EH (cell line): ENCODE measurements at places on chromosomes 5 and 9.

- no peak for DNase-seq
These were observed 110.7 kb downstream of the CAAP1 start for GRCh38 chr9:26781906-26782305.

GRCh38 chr5:150085950-150086715 is at the start of gene CSF1R:
CSF1R (minus strand) TSS chr5:150086554; CDS start chr5:150086427, 127 bp downstream.
- DNase-seq = no peak

DNA sequence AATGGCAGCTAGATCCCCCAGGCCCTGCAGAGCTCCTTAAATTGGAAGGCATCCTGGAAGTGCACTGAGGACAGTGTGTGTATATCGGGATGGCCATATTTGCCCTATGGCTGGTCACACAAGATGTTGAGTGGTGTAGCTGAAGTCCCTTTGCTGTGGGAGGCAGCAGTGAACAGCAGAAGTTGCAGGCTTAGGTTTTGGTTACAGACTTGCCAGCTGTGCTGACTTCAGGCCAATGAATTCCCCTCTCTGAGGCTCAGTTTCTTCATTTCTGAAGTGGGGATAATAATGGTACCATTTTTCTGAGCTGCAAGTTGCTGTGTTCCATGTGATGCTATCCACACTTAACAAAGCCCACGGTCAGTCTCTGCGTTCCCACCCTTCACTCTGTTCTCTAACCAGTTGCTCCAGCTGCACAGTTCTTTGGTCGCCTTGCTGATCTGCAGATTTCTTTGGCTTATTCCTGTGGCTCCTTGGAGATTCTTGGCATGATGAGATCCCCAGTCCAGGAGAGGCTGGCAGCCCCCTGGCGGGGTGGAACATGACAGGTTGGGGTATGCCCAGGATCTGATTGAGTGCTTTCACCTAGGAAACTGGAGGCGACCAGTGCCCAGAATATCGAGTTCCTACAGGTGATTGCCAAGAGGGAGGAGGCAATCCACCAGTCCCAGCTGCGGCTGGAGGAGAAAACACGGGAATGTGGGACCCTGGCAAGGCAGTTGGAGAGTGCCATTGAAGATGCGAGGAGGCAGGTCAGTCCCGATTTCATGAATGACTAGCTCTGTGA is 6.5 kb upstream of the GLE1 start:
- no peak for DNase-seq

DNA sequence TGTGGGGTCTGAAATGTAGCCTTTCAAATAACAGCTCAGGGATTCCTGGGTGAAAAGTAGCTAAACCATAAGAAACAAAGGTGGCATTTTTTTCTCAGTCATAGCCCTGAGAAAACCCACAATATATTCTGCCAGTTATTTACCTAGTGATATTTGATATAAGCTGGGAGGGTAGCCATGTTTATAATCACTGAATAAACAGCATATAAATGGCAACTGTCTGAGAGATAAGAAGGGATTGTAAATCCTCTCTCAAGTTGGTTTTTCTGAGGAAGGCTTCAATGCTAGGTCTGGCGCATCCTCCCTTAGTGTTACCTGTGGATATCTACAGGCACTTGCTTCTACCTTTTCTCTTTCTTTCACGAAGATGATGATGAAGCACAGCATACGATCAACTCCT is 1080.5 kb upstream of the DMAC1 start:
- DNase-seq = no peak

DNA sequence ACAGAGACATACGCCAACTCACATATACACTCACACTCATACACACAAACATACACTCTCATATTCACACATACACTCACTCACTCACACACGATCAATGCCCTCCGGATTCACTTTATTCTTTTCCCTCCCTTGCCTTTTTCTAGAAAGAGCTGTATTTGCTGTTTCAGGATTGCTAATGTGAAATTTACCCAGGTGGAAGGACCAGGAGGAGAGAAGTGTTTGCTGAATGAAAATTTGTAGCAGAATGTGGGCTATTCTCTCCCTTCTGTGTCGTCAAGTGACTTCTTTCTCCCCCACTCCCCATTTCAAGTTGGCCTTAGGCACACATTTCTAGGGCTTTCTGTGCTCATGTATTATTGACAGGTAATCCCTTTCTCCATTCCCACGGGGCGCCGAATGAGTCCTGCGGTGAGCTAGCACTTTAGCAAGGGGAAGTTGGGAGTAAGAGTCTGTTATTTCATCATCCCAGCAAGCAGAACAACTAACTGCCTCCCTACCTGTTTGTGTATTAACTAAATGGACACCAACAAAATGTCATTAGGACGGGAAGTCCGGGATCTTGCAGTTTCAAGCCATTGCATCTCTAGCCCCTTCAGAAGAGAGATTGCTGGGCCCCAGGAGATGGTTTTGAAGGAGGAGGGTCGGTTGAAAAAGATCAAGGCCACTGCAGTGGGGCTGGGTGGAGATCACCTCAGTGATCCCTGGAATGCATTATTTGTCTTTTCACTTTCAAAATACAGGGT is 97.1 kb upstream of the TAF11L2 start:
- DNase-seq = no peak

GRCh38 chr5:54360925-54361662 is 50.7 kb upstream of the ARL15 start:
- peak; percentile 31 for DNase-seq

DNA sequence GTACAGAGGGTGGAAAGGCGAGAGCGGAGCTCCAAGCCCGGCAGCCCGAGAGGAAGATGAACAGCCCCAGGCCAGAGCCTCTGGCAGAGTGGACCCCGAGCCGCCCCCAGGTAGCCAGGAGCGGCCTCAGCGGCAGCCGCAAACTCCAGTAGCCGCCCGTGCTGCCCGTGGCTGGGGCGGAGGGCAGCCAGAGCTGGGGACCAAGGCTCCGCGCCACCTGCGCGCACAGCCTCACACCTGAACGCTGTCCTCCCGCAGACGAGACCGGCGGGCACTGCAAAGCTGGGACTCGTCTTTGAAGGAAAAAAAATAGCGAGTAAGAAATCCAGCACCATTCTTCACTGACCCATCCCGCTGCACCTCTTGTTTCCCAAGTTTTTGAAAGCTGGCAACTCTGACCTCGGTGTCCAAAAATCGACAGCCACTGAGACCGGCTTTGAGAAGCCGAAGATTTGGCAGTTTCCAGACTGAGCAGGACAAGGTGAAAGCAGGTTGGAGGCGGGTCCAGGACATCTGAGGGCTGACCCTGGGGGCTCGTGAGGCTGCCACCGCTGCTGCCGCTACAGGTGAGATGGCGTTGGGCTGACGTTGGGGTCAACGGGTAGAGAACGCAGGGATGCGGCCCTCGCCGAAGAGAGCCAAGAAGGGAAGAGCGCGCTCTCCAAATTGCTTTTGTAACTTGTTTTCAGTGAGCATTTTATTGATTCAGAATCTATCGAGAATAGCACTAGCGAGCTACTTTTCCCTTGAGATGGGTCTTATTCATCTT is at the start of gene PTGER4:
Gene PTGER4, plus strand, starts transcription at position 3 of the 769 bp plus-strand sequence. CDS start 1,079 bp downstream, outside the sequence.
- no peak for DNase-seq

- DNase-seq = peak; percentile 48
These were observed at the start of gene MEGF10 for GRCh38 chr5:127290019-127290945. MEGF10 (plus strand) TSS chr5:127290796; CDS start chr5:127331309, 40,513 bp downstream.

DNA sequence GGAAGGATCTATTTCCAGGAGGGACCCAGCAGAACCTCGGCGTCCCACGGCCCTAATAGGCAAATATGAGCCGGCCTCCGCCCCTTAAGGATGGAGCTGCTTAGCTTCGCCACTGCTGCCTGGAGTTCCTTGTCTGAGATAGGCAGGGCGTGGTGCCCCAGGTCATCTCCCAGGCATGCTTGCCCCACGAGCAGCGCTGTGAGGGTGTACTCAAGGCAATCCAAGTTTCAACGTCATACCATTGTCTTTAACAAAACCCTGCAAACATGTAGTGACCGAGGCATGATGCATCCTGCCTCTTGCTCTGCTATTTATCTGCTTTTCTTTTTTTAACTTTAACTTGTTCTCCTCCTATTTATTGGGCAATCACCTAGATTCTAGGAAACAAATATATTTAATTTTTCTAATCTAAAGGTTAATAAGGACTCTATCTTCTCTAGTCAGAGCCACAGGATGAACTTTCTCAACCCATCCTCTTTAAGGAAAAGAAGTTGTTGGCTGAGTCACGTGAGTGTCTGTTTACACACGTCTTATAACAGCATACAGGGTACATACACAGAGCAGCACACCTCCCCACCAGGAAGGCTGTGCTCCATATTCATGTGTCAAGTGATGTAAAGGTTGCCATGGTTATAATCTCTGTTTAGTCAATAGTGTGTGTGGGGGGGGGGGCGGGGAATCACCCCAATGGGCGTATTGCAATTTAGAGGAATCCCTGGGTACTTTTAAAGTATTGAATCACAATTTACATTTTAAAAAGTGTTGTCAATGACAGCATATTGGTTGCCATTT is 27.3 kb upstream of the ZSWIM6 start:
- DNase-seq = peak; percentile 77

GRCh38 chr9:93204470-93205043 is 20.6 kb downstream of the WNK2 start:
- no peak for DNase-seq

DNA sequence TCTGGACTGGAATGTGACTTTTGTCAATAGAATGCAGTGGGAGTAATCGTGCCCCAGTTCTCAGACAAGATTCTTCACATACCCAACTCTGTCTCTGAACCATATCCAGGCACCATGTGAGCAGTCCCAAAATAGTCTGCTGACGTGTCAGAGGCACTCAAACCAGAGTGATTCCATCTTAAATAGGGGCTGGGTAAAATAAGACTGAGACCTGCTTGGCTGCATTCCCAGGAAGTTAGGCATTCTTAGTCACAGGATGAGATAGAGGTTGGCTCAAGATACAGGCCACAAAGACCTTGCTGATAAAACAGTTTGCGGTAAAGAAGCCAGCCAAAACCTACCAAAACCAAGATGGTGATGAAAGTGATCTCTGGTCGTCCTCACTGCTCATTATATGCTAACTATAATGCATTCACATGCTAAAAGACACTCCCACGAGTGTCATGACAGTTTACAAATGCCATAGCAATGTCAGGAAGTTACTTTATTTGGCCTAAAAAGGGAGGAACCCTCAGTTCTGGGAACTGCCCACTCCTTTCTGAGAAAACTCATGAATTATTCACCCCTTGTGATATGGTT is 16.9 kb upstream of the PLCXD3 start:
- peak; percentile 99 for DNase-seq

- DNase-seq = peak; percentile 63
These were observed 9.0 kb downstream of the GPSM1 start for GRCh38 chr9:136336156-136336870.

DNA sequence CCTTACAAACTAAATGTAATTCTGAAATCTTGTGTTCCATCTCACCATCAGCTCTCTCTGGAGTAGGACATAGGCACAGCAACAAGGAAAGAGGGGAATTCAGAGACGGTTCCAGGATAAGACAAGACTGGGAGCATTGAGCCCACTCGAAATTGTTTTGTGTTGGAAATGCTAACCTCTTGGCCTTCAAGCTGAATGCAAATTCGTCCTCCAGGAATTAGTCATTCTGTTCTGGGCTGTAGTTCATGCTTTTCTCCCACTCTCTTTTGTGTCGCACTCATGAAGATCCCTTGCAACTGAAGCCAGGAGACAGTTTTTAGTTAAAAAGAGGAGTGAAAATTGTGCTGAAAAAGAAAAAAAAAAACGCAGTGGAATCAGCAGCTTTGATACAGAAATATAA is 121.7 kb upstream of the SEMA6A start:
- no peak for DNase-seq

GRCh38 chr5:79190235-79190529 is 45.7 kb upstream of the JMY start:
- DNase-seq = no peak

- DNase-seq = peak; percentile 35
These were observed 11.3 kb upstream of the GRHPR start for GRCh38 chr9:37410969-37411785.

GRCh38 chr5:11797132-11797531 is 107.1 kb downstream of the CTNND2 start:
- no peak for DNase-seq

GRCh38 chr5:180328296-180329137 is 24.6 kb downstream of the GFPT2 start:
- peak; percentile 67 for DNase-seq

DNA sequence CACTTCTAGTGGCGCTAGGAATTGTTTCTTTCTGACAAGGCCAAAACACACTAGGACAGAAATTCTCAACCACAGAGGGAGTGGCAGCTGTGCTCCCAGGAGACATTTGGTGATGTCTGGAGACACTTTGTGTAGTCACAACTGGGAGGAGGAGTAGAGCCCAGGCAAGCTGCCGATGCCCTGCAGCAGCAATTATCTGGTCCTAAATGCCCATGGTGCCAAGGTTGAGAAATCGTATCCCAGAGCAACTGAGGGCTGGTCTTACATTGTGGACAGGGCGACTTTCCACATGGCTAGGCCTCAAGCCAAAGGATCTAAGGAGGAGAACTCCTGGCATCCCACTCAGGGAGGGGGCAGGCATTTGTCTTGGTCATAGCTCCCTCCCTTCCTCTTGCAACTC is 259.9 kb downstream of the GADD45G start:
- DNase-seq = no peak

DNA sequence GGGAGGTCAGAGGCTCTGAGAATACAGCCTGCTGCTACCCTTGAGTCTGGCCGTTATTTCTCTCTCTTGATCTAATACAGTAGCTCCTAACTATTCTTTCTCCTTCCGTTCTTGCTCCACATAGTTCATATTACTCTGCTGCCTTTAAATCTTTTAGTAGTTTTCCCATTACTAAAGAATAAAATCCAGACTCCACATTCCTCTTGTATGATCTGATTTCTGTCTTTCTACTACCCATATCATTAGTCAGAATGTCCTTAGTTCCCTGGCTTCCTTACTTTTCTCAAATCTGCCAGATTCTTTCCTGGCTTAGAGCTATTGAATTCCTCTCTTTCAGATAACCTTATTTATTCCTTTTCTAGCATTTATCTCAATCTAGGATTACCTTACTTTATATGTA is 40.0 kb downstream of the MARCHF6 start:
- DNase-seq = peak; percentile 67

DNA sequence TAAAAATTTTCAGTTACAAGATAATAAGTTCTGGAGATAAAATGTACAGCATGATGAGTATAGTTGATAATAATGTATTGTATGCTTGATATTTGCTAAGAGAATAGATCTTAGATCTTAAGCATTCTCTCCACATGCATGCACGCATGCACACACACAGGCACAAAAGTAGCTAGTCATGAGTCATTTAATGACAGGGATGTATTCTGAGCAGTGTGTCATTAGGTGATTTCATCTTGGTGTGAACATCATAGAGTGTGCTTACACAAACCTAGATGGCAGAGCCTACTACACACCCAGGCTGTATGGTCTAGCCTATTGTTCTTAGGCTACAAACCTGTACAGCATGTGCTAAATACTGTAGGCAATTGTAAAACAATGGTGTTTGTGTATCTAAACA is 124.2 kb downstream of the PTTG1 start:
- no peak for DNase-seq

- no peak for DNase-seq
These were observed 96.7 kb upstream of the SEMA6A start for GRCh38 chr5:116671211-116671736.

DNA sequence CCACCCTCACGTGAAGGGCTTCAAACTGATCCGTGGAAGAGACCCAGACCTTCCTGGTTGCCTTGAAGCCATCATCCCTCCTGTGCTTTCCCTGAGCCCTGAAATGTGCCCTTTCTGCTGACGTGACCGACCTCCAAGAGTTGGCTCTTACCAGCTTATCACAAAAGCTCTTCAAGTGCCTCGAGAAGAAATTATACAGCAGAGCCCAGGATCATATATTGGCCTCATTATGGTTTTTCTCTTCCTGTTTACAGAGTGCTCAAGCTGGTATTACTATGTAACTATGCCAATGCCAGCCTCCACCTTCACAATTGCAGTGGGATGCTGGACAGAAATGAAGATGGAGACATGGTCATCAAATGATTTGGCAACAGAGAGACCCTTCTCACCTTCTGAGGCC is 66.0 kb downstream of the AOPEP start:
- DNase-seq = no peak
